Caudate nucleus (tissue), 63 donors: ENCODE measurements at places on chromosomes 2 and 18.

GRCh38 chr2:238095143-238095542, 5.0 kb upstream of the ESPNL start:
- no peak for DNase-seq

DNA sequence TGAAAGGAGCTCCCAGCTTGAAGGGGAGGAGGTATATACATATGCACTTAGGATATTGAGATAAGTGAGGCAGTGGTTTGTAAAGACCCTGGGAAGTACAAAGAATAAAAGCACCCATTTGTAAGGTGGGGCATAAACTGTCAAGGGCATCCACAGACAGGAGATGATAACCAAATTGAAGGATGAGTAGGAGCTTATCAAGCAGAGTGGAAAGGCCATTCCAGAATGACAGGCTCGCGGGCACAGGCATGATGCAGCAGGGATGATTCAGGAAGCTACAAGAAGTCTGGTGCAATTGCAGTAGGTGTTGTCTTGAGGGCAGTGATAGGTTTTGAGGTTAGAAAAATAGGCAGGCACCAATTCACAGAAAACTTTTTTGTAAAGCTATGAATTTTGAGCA, 504.8 kb downstream of the PIK3C3 start:
- DNase-seq = no peak

- DNase-seq = no peak
These were observed 155.6 kb upstream of the HAAO start for GRCh38 chr2:42947809-42948600.

DNA sequence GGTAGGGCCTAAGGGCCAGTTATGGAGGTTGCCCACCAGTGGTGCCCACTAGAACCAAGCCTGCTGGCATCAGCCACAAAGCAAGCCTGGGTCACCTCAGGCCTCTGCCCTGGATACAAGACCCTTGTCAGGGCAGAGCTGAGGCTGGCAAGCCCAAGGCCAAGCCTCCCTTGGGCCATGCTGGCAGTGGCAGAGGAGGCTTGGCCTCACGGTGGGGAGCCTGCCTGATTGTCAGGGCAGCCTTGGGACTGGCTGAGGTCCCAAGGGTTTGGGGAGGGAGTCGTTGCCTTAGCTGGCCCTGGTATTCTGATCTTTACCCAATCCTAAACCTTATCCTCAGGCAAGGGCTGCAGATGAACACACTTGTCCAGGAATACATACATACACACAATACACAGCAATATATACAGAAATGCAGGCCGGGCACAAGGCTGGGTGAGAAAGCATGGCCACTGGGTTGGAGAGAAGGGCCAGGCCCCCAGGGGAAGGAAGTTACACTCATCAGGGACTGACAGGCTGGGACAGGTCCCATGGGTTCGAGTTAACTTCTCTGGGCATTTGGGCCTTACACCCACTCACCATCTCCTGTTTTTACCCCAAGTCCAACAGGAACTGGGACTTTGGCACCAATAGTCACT, 21.0 kb downstream of the CCT7 start:
- DNase-seq = no peak

GRCh38 chr2:6470518-6470917, 395.2 kb downstream of the CMPK2 start:
- DNase-seq = no peak

GRCh38 chr2:74767618-74768017, 66.3 kb upstream of the HK2 start:
- no peak for DNase-seq

DNA sequence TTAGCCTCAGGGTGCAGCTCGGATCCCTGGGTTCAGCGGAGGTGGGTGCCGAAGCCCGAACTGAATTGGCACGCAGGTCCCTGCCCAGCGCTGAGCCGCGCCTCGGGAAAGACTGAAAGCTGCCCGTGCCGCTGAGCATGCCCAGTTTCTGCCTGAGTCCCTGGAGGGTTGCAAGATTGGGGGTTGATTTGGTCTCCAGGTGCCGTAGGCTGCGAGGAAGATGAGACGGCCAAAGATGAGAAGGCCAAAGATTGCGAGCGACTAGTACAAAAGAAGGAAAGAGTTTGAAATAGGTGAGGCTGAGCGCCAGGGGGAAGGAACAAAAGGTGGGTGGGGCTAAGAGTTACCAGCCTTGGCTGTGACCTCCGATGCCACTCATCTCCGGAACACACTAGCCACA, 852 bp upstream of the KCNH7 start:
- DNase-seq = no peak

- DNase-seq = no peak
These were observed 152.2 kb downstream of the TMEM18 start for GRCh38 chr2:525021-525420.

DNA sequence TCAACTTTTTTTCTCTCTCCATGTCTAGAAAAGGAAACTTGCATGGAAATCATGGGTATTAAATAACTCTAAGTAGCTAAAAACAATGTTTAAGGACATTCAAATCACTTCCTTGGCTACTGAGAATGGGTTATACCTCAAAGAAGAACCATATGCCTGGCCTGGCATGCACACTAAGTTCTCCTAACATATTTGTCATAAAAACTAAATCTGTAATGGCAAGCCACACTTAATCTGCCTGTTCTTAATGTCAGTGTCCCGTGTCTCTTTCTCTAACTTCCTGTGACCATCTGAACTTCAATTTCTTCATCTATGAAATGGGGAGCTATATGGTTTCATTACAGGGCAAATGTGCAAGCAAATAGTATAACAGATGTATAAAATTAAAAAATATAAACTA, 11.1 kb downstream of the PDE1A start:
- no peak for DNase-seq

GRCh38 chr2:176079285-176079830, 4.4 kb downstream of the EVX2 start:
- DNase-seq = no peak

DNA sequence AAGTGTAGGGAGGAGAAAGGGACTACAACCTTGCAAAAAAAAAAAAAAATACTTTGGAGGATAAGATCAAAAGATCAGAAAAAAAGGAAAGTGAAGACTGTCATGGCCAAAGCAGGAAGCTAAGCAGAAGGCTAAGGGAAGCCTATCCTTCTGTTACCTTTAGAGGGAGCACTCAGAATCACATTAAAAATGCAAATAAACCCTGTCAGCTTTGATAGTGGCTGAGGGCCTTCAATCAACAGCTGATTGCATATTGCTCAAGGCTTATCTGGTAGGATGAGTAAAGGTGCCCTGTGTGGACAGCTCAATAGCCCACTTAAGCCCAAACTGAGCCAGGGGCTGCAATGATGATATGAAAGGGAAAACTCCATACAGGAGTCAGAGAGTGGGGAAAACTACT, 1021.2 kb downstream of the LRP1B start:
- no peak for DNase-seq

DNA sequence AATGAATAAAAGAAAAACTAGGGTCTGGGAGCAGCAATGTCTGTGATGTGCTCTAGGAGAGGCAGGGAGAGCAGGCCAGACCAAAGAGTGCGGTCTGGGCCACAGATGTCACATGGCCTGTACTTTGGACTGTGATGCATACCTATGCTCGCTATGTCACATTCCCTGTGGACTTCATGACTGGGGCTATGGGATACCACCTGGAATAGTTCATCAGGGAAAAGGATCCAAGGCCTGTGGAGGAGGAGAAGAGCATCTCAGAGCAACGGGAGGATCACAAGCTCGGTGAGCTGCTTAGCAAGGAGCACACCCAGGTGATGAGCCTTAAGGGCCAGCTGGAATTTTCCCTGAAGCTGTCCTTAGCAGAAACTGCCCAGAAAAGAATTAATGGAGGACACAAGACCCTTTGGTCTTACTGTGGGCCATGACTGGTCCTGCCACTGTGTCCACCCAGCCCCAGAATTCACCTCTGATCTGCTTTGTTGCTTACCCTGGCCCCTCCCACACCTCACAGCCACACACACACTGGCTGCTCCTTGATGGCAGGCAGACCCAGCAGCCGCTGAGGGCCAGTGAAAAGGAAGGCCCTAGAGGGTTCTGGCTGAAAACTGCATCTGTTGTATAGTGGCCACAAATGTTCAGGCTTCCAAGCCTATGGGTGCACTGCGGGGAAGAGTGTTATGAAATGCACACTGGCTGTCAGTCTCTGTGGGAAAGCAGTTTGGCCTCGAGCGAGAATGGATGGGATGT, 25.3 kb upstream of the GCC2 start:
- no peak for DNase-seq

GRCh38 chr2:136582628-136583205, 182.6 kb upstream of the THSD7B start:
- no peak for DNase-seq

- DNase-seq = no peak
These were observed 21.9 kb upstream of the CHRNA1 start for GRCh38 chr2:174786066-174786725.

- DNase-seq = no peak
These were observed at the start of gene IL1RN for GRCh38 chr2:113126845-113127645. IL1RN (plus strand) TSS chr2:113127598; CDS start chr2:113127625, 27 bp downstream.

DNA sequence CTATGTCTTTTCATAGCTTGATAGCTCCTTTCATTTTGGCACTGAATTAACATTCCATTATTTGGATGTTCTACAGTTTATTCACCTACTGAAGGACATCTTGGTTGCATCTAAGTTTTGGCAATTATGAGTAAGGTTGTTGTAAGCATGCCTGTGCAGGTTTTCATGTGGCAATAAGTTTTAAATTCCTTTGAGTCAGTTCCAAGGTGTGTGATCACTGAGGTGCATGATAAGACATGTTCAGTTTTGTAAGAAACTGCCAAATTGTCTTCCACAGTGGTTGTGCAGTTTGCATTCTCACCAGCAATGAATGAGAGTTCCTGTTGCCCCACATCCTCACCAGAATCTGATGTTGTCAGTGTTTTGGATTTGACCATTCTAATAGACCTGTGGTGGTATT, 24.2 kb downstream of the XDH start:
- no peak for DNase-seq

DNA sequence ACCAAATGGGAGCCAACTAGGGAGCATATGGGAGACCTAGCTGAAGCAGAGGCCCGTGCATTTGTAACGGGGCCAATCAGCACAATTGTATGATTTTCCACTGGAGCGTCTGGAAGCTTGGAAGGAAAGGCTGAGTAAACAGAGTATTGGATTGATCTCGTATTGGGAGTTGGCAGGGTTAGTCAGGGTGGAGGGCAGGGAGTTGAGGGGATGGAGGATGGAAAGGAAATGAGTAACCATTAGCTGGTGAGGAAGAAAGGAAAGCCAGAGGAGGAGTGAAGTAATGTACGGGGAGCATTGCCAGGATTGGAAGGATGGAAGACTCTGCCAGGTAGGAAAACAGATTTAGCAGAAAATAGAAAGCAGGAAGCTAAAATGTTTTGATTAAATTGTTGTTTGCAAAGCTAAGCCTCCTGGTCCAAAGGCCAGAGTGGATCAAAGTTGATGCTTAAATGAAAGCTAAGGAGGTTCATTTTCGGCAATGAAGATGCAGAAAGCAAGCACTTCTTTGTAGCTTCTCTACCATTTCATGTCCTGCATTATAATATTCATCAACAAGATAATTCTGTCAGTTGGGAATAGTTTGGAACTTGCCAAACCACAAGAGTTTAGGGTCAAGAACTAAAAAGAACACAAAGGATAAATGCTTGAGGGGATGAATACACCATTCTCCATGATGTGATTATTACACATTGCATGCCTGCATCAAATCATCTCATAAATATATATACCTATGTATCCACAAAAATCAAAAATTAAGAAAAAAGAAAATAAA, 75.6 kb upstream of the TTN start:
- DNase-seq = no peak

GRCh38 chr18:58456625-58457024, 172.3 kb downstream of the ALPK2 start:
- no peak for DNase-seq

GRCh38 chr18:43542016-43542415, 264.7 kb upstream of the SYT4 start:
- no peak for DNase-seq

GRCh38 chr2:108983061-108983460, 6.0 kb downstream of the EDAR start:
- DNase-seq = no peak

DNA sequence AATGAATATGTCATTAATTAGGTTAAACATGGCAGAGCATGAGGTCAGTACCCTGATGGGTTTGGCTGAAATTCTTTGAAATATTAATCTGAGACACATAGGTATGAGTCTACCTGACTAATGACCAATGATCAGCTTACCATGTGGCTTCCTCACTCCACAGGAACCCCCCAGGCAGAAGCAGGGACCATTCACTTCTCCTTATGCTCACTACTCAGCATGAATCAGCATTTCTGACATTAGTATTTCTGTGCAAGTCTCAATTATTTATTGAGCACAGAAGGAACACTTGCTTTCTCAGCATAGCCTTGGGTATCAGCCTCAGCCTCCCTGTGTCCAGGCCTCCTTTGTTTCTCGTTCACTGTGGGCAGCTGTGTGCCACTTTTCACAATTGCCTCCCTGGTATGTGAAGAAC, 9.3 kb upstream of the KCNE4 start:
- DNase-seq = no peak

DNA sequence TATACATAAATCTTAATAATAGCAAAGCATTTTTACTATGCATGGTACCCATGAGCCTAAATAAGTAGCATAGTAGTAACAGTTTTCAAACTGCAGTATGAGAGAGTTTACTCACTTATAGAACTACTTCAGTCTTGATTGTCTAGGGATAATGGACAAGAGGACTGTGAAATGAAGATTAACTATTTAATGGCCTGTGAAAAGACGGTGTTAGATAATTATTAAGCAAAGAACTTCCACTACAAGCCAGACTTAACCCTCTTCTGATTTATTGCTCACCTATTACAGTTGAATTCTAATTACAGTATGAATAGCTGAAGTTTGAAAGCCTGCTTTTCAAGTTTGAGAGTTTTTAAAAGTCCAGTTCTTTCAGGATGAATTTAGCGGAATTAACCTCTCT, 18.9 kb downstream of the PIK3C3 start:
- no peak for DNase-seq

DNA sequence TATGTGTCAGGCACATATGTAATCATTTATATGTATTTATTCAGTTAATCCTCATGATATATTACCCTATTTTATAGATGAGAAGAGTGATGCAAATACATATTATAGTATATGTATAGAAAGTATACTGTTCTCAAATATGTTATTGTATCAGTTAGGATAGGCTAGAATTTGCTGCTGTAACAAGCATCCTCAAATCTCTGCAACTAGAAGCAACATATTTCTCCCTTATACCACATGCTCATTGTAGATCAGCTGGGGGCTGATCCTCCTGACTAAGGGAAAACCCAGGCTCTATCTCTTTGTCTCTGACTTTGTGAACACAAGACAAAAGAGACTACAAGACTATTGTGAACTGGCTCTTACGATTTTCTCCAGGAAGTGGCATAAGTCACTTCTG, 24.8 kb upstream of the HS6ST1 start:
- no peak for DNase-seq

DNA sequence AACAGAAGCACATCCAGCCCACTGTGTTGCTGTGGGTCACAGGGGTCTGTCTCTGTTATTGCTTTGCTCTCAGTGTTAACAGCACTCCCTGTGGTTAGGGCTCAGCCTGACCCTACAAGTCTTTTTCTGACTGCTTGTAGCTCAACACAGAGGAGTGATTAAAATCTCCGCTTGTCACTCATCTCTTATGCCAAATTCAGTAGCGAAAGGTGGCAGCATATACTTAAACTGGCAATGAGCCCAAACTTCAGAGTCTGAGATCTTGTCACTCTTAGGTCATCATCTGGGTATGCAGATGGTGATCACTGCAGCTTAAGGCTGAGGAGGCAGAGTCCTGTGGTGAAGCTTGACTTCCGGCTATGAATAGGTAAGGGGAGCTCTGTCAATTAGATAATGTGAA, 63.3 kb upstream of the CSRNP3 start:
- no peak for DNase-seq
